Posterior vena cava (tissue), 2 donors: ENCODE measurements at places on chromosomes 2 and 18. TPM values are rescaled to one million over a fixed set of nuclear protein-coding genes. Genes with fewer than 3 reads are reported as not detected.

The MORN2 gene
- 14.9 TPM for total RNA-seq

GRCh38 chr2:71659868-71660518, 206.6 kb downstream of the DYSF start:
- DNase-seq, result no peak

DNA sequence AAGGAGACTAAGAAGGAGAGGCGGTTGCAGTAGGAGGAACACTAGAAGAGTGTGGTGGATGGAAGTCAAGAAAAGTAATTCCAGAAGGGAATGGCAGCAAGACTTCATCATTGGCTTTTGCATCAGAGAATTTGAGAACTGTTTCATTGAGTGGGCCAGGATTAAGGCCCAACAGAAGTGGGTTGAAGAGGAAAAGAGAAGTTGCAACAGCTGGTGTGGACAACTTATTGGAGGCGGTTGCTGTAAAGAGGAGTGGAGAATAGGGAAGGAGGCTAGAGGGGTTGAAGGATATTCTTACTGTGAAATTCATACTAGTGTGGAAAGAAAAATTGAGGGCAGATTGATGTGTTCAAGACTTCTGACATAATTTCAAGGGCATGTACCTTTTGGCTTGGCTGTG, 168.7 kb upstream of the FN1 start:
- no peak for DNase-seq

DNA sequence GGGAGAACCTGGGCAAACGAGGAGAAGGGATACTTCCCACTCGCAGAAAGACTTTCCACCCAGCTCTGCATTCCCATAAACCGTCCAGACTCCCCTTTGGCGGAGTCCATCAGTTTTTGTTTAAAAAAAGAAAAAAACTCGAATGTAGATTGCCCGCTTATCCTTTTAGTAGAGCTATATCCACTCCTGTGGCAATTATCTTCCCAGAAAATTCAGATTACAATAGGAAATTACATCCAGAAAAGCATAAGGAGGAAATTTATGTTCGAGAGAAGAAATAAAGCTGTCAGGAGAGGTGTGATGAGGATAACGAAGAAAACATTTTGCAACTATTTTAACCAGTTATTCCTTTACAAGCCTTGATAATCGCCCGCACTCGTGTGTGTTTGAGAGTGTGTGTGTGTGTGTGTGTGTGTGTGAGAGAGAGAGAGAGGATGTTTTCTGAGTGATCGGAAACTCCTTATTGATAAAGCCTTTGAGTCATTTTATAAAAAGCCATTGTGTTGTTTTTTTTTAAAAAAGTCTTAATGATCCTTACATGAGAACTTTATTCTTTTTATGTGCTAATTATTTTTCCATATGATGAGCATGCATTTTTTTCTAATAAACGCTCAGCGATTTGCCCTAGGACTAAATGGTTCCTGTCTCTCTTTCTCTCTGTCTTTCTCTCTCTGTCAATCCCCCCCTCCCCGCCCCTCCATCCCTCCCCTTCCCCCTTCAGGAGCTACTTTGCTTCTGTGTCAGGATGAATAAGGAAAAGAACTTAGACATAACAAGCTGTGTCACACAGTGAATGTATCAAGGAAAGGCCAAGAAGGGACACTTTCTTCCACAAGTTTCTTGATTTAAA, 1.1 kb upstream of the PPP3R1 start:
- DNase-seq, result no peak

The RAB6C gene
- not detected for total RNA-seq

GRCh38 chr2:28484835-28485234, 11.0 kb upstream of the PLB1 start:
- no peak for DNase-seq

DNA sequence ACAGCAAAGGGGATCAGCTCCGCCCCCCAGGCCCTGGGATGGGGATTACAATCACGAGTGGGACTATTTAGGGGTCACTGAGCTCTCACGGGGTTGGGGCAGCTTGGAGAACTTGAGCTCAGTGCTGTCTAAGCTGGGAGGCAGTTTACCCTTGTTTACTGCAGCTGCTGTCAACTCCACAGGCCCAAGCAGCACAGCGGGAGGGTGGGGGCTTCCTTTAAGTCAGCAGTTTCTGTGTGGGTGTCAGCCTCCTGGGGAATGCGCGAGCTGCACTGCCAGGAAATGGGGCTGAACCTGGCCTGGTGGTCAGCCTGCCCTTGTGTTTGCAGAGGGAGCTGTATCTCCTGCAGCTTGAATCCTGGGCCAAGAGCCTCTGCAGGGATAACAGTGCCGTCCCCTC, 29.8 kb downstream of the TOGARAM2 start:
- DNase-seq, result no peak

GRCh38 chr2:152028182-152028862, 70.5 kb downstream of the CACNB4 start:
- DNase-seq, result no peak

DNA sequence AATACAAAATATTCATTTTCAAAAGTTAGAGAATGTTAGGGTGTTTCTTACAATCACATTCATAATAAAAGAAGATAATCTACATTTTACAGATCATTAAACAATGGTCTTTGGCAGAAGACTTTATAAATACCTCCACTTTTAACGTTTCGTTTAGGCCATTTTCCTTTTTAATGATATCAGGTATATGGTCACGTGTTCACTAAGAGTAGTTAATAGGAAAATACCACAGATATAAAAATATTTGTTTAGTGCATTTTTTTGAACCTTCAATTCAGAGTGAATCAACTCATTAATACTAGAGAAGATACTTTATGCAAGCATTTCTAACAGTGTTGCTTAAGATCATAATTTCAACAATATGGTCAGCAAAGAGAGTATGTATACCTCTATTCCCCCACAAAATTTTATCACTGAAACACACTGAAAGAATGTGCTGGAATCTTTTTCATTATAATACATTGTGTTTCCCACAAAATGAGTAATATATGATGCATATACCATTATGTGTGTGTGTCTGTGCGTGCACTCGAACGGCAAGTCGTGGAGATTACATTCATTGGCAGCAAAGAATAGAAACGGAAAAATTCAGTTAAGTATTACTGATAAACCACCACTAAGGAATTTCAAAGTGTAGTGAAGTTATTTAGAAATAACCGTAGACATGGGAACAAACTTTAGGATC, 319.9 kb upstream of the THUMPD2 start:
- DNase-seq, result no peak

DNA sequence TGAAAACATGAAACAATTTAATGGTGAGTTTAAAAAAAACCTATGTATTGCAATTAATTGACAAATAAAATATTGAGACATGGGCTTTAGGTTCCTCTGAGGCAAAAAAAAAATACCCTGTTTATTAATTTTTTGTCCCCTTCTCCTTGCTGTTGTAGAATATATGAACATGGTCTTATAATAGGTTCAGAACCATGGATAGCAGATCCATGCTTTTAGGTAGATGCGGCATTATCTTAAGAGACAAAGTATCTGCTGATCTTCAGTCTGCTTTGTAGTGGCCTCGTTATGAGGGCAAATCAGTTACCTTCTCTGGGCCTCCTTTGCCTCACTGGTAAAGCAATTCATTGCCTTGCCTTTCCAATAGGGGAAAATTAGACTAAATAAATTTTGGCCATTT, 850.7 kb downstream of the NRXN1 start:
- no peak for DNase-seq

The PIAS2 gene
- total RNA-seq, result 35.8 TPM

DNA sequence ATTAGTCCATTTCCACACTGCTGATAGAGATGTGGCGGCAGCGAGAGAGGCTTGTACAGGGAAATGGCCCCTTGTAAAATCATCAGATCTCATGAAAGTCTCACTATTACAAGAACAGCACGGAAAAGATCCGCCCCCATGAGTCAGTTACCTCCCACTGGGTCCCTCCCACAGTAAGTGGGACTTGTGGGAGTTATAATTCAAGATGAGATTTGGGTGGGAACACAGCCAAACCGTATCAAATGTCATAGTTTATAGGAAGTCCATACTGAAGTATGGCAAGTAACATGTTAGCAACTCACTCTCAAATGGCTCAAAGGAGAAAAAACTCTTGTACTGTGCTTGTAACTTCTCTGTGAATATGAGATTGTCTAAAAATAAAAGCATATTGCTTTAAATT, 56.1 kb downstream of the FARP2 start:
- no peak for DNase-seq

DNA sequence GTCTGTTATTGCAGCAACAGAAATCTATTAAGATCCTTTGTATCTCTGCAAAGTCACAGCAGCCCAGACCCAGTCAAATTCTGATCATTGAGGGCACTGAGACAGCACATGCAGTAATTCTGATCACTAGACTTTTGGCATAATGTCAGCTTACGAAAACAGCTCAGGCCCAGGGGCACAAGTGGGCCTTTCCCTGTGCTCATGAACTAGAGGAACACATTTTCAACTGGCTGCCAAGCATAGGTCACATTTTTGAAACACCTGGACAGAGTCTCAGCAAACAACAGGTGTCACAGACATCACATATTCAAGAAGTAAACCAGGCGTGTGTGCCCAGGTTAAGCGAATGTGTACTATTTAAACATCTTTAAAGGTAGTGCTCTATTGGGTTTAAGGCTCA, 13.7 kb downstream of the DOCK10 start:
- DNase-seq, result no peak

GRCh38 chr2:14776216-14776615, 143.7 kb downstream of the LRATD1 start:
- DNase-seq, result no peak

DNA sequence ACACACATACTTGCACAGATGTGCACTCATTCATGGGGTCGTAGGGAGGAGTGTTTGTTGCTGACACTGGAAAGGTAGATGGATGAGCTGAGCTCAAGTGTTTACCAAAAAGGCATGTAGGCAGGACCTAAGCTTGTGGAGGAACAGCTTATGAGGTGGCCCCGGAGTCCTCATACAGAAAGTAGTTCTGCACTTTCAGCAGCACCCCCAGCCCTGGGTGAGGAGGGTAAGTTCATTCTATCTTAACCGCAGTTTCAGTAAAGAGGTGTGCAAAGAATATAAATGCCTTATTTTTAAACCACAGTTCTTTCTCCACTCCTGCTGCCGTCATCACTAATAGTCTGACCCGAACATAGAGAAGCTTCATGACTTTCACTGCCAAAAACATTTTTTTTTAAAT, 31.7 kb upstream of the RNF152 start:
- DNase-seq, result no peak
